ENCODE measurements at places on chromosomes 3 and 15.

GRCh38 chr3:41075975-41076374 lies 123.3 kb upstream of the CTNNB1 start:
- H3K27ac ChIP-seq, result no peak overlapping the region
- H3K27me3 ChIP-seq, result peaks cover 3% of the 10 kb centered on the region
- DNase-seq, result no peak
- H3K4me3 ChIP-seq, result no peak overlapping the region

- H3K27ac ChIP-seq, result peak overlapping the region; percentile 18
- peaks cover 84% of the 10 kb centered on the region for H3K4me1 ChIP-seq
- H3K36me3 ChIP-seq, result peaks cover 58% of the 10 kb centered on the region
- DNase-seq, result no peak
These were observed 11.1 kb downstream of the SIAH2 start for GRCh38 chr3:150751781-150752263.

DNA sequence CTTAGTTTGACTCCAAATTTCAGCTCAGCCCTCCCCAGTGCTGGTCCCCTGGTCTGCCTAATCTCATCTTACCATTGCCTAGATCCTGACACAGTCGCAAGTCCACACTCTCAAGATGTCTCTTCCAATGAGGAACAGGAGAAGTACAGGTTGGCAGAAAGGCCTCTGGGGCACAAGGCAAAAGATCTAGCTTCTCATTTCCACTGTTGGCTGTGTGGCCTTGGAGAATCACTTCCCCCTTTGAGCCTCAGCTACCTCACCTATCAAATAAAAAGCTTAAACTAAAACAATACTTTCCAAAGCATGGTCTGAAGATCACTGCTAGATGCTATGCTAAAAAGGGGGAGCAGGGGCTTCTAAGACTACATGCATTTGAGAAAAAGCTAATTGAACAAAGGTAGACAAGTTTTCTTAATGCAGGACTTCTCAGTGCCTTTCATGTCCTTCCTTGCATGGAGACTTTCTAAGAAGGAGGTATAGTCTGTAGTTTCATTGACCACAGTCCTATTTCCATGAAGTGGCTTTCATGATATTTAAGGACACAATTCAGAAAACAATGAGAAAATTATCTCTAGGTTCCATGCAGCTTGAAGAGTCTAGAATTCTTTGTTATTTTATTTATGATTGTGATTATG lies 118.0 kb upstream of the RAD18 start:
- no peak overlapping the region for H3K4me3 ChIP-seq
- DNase-seq, result no peak
- H3K36me3 ChIP-seq, result no peaks in the 10 kb centered on the region

DNA sequence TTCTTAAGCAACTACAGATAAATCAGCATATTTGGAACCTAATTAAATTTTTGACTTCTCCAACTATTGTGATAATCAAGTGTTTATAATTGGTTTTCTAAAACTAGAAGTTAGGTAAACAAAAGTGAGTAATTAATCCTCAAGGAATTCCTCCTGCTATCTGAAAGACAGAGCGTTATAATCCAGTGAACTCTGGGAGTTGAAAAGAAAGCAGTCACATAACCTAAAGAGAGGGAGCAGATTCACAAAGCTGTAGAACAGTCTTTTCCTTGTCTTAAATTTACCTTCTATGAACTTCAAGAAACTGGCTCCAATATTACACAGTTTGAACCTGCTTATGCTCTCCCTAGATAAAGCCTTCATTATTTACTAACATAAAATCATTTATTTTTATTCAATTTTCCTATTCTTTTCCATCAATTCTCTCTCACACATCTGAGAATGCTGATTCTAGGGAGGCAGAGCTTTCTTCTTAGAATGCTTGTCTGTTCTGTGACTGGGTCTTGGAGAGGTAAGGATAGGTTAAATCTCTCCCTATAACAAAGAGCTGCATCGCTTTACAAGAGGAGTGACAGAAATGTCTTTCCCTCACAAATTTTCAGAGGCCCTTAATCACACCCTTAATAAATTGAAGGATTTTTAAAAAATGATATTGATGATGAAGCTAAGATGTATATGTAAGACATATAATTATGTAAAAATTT lies 132.8 kb downstream of the TUSC7 start:
- no peaks in the 10 kb centered on the region for H3K4me1 ChIP-seq
- H3K4me3 ChIP-seq, result no peak overlapping the region
- no peak overlapping the region for H3K27ac ChIP-seq
- DNase-seq, result no peak
- H3K36me3 ChIP-seq, result no peaks in the 10 kb centered on the region

DNA sequence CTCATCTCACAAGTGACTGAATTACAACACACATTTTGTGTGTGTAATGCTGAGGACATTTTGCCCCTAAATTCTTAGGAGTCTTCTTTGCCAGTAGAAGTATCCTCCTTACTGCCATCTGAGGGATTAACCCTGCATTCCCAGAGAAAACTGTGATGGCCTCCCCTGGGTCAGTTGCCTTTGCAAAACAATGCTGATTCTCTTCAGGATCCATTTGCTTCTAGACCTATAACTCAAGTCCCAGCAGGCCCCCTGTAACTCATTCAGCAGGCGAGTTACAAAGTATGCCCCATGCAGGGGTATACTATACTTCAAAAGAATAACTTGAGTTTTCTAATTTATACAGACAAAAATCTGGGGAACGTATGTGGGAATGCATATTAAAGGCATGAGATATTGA lies 6.6 kb upstream of the MCF2L2 start:
- H3K4me3 ChIP-seq, result no peak overlapping the region
- peaks cover 15% of the 10 kb centered on the region for H3K27me3 ChIP-seq
- no peaks in the 10 kb centered on the region for H3K36me3 ChIP-seq

DNA sequence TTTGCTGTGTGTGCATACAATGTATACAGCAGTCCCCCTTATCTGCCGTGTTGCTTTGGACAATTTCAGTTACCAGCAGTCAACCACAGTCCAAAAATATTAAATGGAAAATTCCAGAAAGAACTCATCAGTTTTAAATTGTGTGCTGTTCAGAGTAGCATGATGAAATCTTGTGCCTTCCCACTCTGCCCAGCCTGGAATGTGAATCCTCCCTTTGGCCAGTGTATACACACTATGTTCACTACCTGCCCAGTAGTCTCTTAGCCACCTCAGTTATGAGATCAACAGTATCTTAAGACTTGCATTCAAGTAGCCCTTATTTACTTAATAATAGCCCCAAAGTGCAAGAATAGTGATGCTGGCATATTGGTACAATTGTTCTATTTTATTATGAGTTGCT lies 133.6 kb upstream of the ABHD17C start:
- H3K27ac ChIP-seq, result no peak overlapping the region
- no peak overlapping the region for H3K4me3 ChIP-seq

DNA sequence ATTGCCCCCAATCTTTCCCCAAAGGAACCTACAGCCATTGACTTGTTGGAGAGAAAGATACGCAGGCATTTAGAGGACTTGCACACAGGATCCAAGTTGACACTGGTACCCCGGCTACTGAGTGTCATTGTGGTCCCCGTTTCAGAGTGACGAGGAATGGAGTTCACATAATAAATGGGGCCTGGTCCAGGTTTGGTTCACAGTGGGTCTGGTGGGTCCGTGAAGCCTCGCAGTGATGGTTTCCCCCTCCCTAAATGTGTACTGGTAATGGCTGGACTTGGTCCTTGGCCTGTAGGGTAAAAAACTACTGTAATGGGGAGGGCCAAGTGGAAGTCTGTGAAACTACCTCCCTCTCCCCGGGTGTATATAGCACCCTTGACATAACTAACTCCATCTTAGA lies 232.1 kb upstream of the LYSMD4 start:
- H3K27ac ChIP-seq, result no peak overlapping the region
- no peak overlapping the region for H3K4me3 ChIP-seq
- H3K4me1 ChIP-seq, result no peaks in the 10 kb centered on the region
- H3K27me3 ChIP-seq, result peaks cover 10% of the 10 kb centered on the region
- no peaks in the 10 kb centered on the region for H3K36me3 ChIP-seq

DNA sequence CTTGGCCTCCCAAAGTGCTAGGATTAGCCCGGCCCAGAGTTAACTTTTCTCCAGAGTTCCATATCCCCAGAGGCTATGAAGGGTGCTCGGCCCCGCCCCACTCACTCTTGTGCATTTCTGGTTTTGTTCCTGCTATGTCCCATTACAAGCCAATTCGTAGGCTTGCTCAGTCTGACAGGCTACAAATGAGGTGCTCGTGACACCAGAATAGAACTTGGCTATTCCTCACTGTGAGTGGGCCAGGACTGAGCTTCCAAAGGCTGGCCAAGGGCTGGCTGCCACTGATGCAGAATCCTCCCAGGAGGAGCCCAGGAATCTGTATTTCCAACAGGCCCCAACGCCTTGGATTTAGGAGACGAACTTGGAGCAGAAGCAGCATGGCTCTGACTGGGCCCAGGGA lies 282.7 kb upstream of the C2CD4B start:
- DNase-seq, result no peak
- H3K36me3 ChIP-seq, result no peaks in the 10 kb centered on the region
- no peaks in the 10 kb centered on the region for H3K4me1 ChIP-seq

GRCh38 chr3:12624056-12624455 lies 39.9 kb downstream of the RAF1 start:
- H3K27me3 ChIP-seq, result no peaks in the 10 kb centered on the region
- H3K36me3 ChIP-seq, result peaks cover 9% of the 10 kb centered on the region
- H3K4me1 ChIP-seq, result peaks cover 50% of the 10 kb centered on the region
- H3K4me3 ChIP-seq, result no peak overlapping the region

- H3K4me1 ChIP-seq, result peaks cover 97% of the 10 kb centered on the region
- DNase-seq, result no peak
- peak overlapping the region; percentile 81 for H3K4me3 ChIP-seq
- H3K36me3 ChIP-seq, result peaks cover 58% of the 10 kb centered on the region
- H3K27ac ChIP-seq, result peak overlapping the region; percentile 94
These were observed 10.7 kb downstream of the CCDC32 start for GRCh38 chr15:40554161-40554525.

- H3K27me3 ChIP-seq, result peaks cover 9% of the 10 kb centered on the region
- no peak overlapping the region for H3K4me3 ChIP-seq
- no peaks in the 10 kb centered on the region for H3K4me1 ChIP-seq
- no peaks in the 10 kb centered on the region for H3K36me3 ChIP-seq
These were observed 126.8 kb downstream of the FAM174B start for GRCh38 chr15:92528736-92529135.

- H3K27ac ChIP-seq, result no peak overlapping the region
- peaks cover 26% of the 10 kb centered on the region for H3K4me1 ChIP-seq
- no peaks in the 10 kb centered on the region for H3K27me3 ChIP-seq
- peaks cover 53% of the 10 kb centered on the region for H3K36me3 ChIP-seq
- H3K4me3 ChIP-seq, result no peak overlapping the region
- DNase-seq, result no peak
These were observed 15.4 kb downstream of the RASGRP1 start for GRCh38 chr15:38549222-38549621.

- H3K27me3 ChIP-seq, result no peaks in the 10 kb centered on the region
- no peak overlapping the region for H3K27ac ChIP-seq
- DNase-seq, result no peak
- H3K4me3 ChIP-seq, result no peak overlapping the region
- no peaks in the 10 kb centered on the region for H3K4me1 ChIP-seq
These were observed 312.1 kb downstream of the TAFA4 start for GRCh38 chr3:68620211-68620610.

DNA sequence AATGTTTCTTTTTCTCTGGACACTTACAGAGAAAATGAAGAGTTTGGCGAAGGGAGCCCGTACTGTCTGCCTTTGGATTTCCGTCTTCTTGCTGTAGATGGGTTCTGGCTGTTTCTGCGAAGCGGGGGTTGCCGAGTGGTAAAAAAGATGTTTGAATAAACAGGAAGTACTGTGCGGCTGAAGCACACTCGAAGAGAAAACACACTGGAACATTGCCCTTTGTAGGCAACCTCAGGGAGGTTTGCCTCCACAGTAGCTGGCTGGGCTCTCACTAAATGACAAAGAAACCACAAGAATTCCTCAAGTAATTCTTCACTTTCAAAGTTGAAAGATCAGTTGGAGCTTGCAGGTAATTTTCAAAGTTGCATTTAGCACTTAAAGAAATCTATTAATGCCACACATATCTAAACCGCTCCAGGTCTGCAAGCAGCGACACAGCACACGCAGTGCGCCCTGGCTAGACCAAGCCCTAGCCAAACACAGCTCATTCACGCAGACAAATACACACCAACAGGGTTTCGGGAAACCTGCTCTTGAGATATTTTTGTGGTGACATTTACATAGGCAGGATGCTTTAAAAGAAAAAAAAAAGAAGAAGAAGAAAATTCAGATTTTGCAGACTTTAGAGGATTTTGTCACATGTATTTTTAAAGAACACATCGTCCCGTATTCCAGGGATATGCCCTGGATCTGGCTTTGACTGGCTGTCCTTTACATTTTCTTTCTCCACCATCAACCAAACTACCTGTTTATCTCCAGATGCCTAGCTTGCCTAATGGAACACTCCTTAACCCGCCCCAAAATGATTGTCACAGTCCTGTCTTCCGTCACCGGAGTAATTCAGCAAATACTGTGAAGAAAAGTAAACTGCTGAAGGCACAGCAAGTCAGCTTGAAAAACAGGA lies 452.8 kb downstream of the FOXP1 start:
- peaks cover 43% of the 10 kb centered on the region for H3K36me3 ChIP-seq
- H3K27ac ChIP-seq, result peak overlapping the region; percentile 93
- no peak for DNase-seq
- H3K27me3 ChIP-seq, result no peaks in the 10 kb centered on the region

DNA sequence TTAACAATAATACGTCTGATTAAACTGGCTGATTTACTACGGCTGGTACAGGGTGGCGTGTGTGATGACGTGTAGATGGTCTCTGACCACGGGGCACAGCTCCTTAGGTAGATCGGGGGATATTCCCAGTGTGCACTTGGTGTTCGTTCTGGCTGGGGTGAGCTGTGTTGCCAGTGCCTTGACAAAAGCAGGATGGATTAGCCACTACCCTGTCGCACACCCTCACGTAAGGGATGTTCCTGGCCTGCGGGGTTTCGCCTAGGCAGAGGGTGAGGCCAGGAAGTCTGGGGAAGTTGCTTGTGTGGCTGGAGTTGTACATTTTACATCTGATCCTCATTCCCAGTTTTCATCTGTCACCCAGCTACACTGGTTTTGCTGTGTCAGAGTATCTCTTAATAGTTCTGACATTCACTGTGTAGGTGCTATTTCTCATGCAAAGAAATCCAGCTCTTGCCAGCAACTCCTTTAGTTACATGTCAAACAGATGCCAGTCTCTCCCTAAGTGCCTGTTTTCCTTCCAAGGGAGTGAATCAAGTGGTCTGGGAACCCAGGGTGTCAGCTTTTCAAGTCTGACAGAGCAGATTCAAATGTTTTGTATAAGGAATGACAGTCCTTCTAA lies 66.1 kb upstream of the CCR4 start:
- peaks cover 4% of the 10 kb centered on the region for H3K4me1 ChIP-seq
- DNase-seq, result no peak
- no peak overlapping the region for H3K4me3 ChIP-seq

All from activated B cell treated with CpG ODN at 0.5 μM for 24 hours (primary cell).